ENCODE measurements at places on chromosomes 4 and X. TPM values are rescaled to one million over a fixed set of nuclear protein-coding genes. Genes with fewer than 3 reads are reported as not detected.

DNA sequence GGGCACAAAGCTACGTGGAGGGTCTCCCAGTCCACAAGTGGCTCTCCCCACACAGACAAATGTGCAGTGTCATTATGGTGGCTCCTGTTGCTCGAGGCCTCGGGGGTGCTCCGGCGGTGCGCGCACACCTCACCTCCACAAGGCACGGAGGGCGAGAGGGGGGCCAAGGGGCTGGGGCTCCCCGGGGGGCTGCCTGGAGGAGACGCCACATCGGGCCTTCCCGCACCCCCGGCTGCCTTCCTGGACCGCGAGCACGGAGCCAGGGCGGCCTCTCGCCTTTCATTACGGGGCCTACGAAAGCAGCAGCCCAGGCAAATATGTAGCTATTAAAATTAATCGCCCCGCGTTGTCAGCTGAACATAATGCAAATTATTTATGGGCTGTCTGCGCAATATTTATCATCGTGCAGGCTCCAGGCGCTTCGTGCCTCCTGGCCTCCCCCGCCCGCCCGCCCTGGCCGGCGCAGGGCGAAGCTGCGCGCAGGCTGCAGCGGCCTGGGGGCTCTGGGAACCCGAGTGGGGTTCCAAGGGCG, 70.8 kb upstream of the BCOR start:
- DNase-seq = no peak

- DNase-seq = no peak
Measured at GRCh38 chr4:19575924-19576323, 675.8 kb upstream of the SLIT2 start.

DNA sequence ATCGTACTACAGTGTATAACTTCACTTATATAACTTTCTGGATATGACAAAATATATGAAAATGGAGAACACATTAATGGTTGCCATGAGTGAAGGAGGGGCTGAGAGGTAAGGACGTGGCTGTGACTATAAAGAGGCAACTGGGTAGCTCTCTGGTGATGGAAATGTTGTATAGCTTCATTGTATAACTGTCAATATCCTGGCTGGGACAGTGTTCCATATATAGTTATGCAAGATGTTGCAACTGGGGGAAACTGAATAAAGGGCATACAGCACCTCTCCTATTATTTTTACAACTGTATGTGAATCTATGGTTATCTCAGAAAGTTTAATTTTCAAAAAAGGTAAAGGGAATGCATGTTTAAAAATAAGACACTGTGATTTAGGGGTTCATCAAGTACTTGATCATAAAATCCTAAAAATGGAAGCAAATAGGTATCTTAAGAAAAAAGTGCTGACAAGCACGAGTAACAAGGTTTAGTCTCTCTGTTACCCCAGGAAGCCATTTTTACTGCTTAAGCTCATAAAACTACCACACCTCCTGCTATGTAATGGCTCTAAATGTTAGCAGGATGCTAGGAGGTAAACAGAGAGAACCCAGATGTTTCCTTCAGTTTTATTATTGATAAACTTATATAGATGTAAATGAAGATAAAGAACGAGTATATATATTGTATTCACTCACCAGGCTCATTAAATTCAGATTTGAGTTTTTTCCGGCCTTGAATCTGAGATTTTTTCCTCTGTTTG, 34.0 kb downstream of the NAF1 start:
- peak; percentile 83 for DNase-seq

DNA sequence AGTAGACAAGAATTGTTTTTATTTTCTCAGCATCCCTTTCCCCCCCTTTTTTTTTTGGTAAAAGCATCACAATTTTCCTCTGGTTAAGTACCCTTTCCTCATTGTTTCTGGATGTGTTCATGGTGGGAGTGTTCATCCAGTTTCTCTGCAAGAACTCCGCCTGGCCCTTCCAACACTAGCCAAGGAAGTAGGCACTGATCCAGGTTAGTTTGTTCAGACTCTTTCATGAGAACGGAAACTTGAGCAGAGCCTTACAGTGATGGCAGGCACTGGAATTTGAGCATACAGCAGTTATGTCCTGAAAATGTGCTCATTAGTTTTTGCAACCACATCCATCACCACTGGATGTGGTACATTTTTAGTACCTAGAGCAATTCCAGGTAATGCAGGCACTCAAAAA, 336.1 kb upstream of the BOD1L1 start:
- DNase-seq = peak; percentile 63

- DNase-seq = no peak
Measured at GRCh38 chrX:55924574-55924973, 207.0 kb downstream of the RRAGB start.

GRCh38 chr4:85707611-85708010, 232.7 kb downstream of the ARHGAP24 start:
- no peak for DNase-seq

DNA sequence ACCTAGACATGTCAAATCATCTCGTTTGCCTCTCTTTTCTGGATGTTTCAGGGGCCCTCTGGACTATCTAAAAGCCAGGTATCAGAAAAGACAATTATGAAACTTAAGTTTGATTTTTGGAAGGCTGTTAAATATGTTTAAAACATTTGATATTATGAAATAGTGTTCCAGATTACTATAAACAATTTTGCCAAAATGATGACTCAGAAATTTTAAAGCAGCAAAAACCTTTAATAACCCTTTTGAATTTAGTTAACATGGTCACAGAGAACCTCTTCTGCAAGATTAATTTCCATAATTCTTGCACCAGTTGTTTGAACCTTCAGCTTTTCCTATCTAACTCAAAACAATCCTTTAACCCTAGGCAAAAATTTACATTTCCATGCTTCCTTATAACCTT, 18.8 kb upstream of the FAM47E start:
- no peak for DNase-seq

DNA sequence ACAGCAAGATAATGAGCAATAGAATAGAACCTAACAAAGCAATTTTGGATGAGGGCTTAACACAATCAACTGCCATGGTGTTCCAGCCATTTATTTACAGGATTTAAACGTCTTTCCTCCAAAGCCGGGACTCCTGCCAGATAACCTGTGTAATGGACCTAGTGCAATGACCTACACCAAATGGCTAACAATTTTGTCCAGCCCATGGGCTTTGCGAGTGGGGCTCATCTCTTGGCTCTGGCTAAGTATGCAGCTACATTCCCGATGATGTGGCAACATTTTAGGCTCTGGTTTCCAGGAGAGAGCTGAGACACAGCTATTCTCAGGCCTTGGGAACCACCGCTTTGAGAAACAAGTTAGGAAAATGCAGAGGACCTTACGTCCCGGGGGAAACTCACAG, 822.3 kb upstream of the FTHL17 start:
- DNase-seq = no peak

DNA sequence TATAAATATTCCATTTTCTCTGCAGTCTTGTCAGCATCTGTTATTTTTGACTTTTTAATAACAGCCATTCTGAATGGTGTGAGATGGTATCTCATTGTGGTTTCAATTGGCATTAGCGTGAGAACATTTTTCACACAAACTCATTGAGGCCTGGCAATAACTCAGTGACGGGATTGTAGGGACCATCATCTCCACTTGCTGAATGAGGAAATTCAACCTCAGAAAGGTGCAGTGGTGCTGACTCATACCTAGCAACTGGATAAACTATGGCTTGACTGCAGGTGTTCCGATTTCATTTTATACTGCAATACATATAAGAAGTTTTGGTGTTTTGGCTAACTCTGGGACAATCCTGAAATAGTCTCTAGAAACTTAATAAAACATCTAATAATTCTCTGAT, 88.3 kb upstream of the DDIT4L start:
- DNase-seq = no peak

DNA sequence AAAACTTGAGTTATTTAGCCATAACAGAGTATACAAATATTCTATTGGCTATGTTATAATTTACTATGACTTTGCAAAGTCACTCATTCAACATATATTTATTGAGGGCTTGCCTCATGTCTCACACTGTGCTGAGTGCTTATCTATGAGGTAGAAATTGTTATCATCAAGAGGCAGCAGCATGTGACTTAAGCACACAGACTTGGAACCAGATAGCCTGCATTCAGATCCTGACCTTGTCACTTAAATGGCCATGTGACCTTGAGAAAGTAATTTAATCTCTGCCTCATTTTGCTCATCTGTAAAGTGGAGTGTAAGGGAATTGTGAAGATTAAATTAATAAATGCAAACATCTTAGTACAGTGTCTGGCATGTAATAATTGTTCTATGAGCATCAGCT, 10.1 kb upstream of the EXOSC9 start:
- no peak for DNase-seq

- DNase-seq = no peak
Measured at GRCh38 chr4:3644849-3645627, 112.8 kb upstream of the LRPAP1 start.

DNA sequence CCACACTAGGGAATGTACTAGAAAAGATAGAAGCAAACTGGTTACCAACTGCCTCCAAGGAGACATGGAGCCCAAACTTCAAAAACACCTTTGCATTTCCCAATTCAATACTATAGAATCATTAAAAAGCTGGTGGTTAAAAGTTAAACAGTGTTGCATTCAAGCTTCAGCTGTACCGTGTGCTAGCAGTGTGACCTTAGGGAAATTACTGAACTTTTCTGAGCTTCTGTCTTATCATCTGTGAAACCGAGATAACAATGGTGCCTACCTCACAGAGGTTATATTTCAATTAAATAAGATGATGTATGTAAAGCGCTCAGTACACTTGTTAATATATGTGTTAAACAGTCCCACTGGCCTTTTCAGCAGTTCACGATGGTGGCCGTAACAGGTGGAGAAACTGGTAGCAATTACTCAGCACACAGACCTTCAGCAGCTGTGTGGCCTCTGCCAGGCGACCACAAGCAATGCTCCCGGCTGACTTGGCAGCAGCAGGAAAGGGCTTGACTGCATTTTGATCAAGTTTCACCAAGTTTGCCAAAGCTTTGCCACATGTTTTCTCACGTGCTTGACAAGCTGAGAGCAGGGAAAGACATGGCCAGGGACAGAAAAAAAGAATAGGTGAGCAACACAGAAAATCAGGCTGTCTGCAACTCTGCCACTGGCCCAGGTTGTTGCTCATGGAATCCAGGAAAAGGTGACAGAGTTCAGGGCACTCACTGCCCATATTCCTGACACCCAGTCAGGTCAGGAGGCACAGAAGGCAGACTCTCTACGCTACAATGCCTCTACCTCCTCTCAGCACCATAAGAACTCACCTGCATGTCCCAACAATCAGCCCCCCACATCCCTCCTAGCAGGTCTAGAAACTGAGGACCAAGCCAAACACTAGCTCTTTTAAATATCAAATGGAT, 72.1 kb downstream of the PARM1 start:
- DNase-seq = no peak

- DNase-seq = no peak
Measured at GRCh38 chr4:106652095-106652494, 283.5 kb upstream of the GIMD1 start.

DNA sequence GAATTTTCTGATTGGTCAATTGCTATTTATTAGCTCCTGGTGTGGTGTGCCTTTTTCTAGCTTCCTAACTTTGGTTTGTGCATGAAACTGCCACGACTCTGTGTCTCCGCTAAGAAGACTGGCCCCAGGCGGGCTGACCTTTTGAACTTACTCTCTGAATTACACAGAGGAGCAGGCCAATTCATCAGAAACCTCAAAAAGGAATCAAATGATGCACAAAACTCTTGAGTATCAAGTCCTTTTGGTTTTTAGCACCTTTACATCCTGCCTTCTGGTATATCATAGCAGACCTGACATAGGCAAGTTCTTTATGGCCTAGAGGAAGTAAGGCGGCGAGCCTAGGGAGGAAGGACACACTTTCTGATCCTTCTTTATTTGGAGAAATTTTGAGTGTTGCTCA, 17.6 kb downstream of the TKTL1 start:
- DNase-seq = no peak

DNA sequence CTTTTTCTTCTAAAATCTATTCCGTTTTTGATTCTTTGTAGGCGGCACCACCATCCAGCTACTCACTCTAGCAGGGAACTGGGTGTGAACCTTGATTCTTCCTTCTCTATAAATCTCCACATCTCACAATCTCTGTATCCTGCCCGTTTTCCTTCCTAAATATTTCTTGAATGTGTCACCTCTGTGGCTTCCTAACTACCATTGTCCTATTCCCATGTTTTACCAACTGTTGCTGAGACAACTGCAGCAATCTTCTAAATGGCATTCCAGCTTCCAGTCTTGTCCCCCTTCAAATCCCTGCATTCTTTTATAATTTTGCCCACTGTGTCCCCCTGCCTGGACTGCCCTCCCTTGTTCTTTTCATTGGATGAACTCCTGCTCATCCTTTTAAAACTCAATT, 641.3 kb downstream of the RPA4 start:
- no peak for DNase-seq

GRCh38 chr4:119506806-119507205, 121.8 kb downstream of the PDE5A start:
- no peak for DNase-seq

GRCh38 chr4:33959519-33959918, 2284.8 kb downstream of the ARAP2 start:
- no peak for DNase-seq

DNA sequence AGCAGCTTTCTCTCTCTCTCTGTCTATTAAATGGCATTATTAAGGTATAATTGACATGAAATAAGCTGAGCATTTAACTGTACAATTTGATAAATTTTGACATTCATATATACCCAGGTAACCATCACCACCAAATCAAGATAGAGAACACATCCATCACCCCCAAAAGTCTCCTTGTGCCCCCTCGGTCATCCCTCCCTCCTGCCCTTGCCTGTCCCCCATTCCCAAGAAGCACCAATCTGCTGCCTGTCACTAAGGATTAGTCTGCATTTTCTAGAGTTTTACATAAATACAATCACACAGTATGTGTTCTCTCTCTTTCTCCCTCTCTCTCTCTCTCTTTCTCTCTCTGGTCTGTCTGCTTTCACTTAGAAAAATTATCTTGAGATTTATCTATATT, 25.0 kb upstream of the TMEM154 start:
- DNase-seq = no peak

DNA sequence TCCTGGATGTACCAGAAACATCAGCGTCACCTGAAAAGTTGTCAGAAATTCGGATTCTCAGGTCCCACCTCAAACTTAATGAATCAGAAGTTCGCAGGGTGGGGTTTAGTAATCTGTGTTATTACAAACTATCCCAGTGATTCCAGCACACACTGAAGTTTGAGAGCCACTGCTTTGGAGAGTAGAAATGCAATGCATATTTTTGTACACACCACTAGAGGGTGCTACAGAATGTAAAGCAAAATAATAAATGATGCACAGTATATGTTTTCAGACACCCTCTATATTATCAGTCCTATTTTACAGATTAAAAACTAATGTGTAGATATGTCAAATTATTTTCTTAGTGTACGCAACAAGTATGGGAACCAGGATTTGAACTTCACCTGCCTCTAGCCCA, 2.4 kb upstream of the MORF4L2 start:
- DNase-seq = peak; percentile 83

Gene NLGN3
- total RNA-seq = 31.2 TPM

Gene PAGE4
- not detected for total RNA-seq

Gene SLC26A1
- 1.2 TPM for total RNA-seq

Gene LONRF3
- total RNA-seq = 5.4 TPM

Gene CXCL10
- total RNA-seq = 1.9 TPM

Gene VCX
- total RNA-seq = not detected

Gene TMEM35A
- total RNA-seq = 80.1 TPM

Gene CT45A5
- total RNA-seq = not detected

Gene CFP
- 2.9 TPM for total RNA-seq
